Mammary microvascular endothelial cell (primary cell): ENCODE measurements at places on chromosomes 5 and 9. TPM values are rescaled to one million over a fixed set of nuclear protein-coding genes. Genes with fewer than 3 reads are reported as not detected.

The FAM169A gene
- total RNA-seq, result 1.5 and 2.8 TPM in 2 replicates

The F12 gene
- 0.89 and 1.4 TPM in 2 replicates for total RNA-seq

The RASEF gene
- total RNA-seq, result under 0.01 TPM in 1 of 2 replicates, not detected in the other

The MOB3B gene
- 0.30 and 0.40 TPM in 2 replicates for total RNA-seq

The PRDM12 gene
- not detected in 2 replicates for total RNA-seq

The OR1Q1 gene
- total RNA-seq, result not detected in 2 replicates

The POU5F2 gene
- 0.07 and 0.15 TPM in 2 replicates for total RNA-seq

The SPINK5 gene
- total RNA-seq, result 0.07 and 0.25 TPM in 2 replicates

The FCN2 gene
- total RNA-seq, result not detected in 2 replicates

The SLC6A3 gene
- total RNA-seq, result not detected in 2 replicates

The PCDHA9 gene
- total RNA-seq, result 0.13 TPM in 1 of 2 replicates, not detected in the other

The DAB2IP gene
- total RNA-seq, result 20.6 and 25.3 TPM in 2 replicates

The MEGF9 gene
- total RNA-seq, result 5.8 and 7.0 TPM in 2 replicates

The ARL14EPL gene
- total RNA-seq, result 0.07 and 0.15 TPM in 2 replicates

The CNTNAP3B gene
- total RNA-seq, result 19.0 and 22.2 TPM in 2 replicates

The SLC36A3 gene
- total RNA-seq, result not detected in 2 replicates

The MCTP1 gene
- 104 and 127 TPM in 2 replicates for total RNA-seq

The MYOT gene
- not detected in 2 replicates for total RNA-seq

The SLC6A18 gene
- not detected in 2 replicates for total RNA-seq

The OBP2A gene
- not detected in 2 replicates for total RNA-seq

The PTGES gene
- total RNA-seq, result 0.30 TPM in 1 of 2 replicates, not detected in the other

The BBLN gene
- 136 and 182 TPM in 2 replicates for total RNA-seq

The ADAMTS2 gene
- 0.27 and 0.30 TPM in 2 replicates for total RNA-seq

The TMEM252 gene
- not detected in 2 replicates for total RNA-seq

The TXNDC8 gene
- total RNA-seq, result not detected in 2 replicates
